NCI-H526 treated with DMSO at 0.1 percent for 48 hours (cell line): ENCODE measurements at places on chromosomes 11 and 22.

DNA sequence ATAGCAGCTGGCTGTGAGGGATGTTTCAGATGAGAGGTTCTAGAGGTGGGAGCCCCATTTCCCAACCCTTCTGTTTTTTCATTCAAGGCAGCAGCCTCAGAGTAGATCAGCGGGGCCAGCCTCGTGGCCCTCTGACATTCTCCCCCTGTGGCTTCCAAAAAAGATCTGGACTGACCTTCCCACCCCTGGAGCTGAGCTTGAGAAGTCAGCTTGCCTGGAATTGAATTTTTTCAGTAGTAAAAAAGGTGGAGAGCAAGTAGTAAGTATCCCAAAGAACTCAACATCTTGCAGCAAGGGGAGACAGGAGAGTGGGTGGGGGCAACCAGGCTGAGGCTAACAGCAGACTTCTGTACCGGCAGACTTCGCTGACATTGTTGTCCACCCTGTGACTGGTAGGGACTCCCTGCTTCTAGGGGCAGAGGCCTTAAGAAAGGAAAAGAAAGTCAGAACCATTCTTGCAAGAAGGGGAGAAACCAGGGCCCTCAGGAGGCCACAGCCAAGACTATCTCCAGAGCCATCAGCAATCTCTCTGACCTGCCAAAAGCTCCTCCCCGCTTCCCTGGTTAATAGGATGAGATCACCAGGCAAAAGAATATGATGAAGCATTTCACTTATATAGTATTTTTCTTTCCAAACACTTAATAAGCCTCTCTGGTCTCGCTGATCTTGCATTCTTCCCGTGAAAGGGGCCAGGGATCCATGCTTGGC is 2.0 kb upstream of the GRIK4 start:
- no peak for DNase-seq

- peak; percentile 16 for DNase-seq
These were observed 12.2 kb upstream of the DCHS1 start for GRCh38 chr11:6667733-6668374.

GRCh38 chr22:49938565-49939136 is 20.2 kb downstream of the CRELD2 start:
- no peak for DNase-seq

GRCh38 chr11:111935317-111936039 is 1.7 kb upstream of the DIXDC1 start:
- DNase-seq, result no peak

DNA sequence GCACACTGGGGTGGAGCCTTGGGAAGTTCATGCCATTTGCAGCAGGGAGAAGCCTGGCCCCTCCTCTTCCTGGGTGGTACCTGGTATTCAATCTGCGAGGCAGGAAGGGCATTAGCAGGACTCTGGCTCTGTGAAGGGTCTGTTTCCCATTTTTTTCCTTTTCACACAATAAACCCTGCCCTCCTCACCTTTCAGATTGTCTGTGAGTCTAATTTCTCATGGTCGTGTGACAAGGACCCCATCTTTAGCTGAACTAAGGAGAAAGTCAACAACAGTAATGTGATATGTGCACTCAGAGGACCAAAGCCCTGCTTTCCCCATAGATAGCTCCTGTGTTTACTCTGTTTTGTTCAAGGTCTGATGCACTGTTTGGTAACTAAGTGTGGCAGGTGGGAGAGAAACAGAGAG is 26.6 kb upstream of the CASP4 start:
- DNase-seq, result no peak

GRCh38 chr11:133950874-133951326 is 5.9 kb downstream of the IGSF9B start:
- no peak for DNase-seq

GRCh38 chr22:49764127-49764581 is 63.5 kb downstream of the BRD1 start:
- no peak for DNase-seq

DNA sequence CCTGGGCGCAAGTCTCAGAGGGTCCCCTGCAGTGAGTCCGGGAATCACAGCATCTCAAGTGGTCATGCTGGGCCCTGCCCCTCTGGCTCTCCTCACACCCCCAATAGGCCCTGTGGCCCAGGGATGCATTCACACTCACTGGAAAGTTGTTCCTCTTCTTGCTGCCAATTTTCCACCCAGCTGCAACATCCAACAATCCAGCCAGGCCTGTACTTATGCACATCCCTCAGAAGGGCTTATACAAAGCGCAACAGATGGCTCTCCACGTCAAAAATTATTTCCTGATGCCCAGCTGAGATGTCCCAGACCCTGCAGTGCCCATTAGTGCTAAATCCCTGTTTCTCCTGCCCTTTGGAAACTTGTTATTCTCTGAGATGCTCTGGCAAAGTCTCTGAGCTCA is 407.8 kb upstream of the NARS2 start:
- no peak for DNase-seq

- DNase-seq, result no peak
These were observed 918 bp downstream of the CHORDC1 start for GRCh38 chr11:90221803-90222458.

DNA sequence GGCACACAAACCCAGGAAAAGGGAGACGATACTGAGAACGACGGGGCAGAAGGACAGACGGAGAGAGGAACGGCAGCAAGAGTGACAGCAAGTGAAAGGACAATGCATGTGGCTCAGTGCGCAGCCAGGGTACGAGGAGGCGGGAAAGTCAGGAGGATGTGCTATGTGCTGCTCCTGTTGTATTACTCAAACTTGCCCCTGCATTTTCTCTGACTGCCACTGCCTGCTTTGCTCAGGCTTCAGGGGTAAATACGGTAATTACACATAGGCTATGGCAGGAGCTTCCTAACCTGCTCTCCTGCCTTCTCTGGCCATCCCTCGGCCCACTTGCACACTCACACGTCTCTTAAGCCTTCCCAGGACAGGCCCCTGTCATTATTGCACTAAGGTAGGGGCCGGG is 94.8 kb downstream of the FEZ1 start:
- DNase-seq, result no peak

DNA sequence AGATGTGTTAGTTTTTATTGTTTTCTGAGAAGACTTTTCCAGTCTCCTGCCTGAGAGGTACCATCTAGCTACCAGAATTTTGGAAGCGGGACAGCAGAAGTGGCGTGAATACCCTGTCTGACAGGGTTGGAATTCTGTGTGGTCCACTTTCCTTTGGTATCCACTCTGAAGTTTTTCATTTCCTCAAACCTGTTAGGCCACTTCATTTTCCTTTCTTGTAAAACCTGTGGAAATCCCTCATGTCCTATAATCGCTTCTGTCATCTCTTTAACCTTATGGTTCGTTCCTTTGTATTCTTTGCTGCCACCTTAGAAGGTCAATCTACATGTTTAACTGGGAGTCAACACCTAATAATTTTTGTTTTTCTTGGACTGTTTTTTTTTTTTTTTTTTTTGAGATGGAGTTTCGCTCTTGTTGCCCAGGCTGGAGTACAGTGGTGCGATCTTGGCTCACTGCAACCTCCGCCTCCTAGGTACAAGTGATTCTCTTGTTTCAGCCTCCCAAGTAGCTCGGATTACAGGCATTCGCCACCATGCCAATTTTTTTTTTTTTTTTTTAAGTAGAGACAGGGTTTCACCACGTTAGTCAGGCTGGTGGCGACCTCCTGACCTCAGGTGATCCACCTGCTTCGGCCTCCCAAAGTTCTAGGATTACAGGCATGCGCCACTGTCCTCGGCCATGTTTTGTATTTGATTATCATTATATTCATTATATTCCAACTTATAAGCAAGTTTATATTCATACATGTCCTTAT is 7.1 kb downstream of the SFI1 start:
- no peak for DNase-seq

DNA sequence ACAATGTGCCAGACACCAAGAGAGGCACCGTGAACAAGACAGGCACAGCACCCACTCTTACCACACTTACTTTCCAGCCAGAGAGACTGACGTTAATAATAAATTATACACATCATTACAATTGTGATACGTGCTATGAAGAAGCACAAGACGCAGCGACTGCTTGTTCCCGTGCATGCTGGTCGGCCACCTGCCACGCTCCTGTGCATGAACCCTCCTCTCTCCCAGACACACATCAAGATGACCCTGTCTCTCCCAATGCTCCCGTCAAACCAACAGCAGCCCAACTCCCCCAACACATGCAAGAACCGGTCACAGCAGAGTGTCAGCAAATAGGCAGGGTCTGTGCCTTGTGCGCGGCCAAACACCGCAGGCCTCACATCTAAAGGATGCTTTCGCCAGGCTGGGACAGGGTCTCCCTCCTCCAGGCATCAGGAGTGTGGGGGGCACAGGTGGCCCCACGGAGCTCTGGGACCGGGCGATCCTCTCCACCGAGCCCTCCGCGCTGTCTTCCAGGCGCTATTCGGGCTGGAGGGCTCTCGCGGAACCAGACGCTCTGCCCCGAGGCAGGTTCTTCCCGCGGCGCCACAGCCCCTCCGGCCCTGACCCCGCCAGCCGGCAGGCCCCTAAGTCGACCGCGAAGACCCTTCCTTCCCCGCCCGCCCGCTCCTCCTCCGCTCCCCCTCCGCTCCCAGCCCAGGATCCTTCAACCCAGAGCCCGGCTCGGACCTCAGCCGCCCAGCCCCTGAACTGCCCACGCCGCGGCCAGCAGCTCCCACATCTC is 533 bp downstream of the SERGEF start:
- DNase-seq, result peak; percentile 38

GRCh38 chr11:18384157-18384641 is 10.2 kb upstream of the LDHA start:
- DNase-seq, result no peak

- no peak for DNase-seq
These were observed 41.2 kb downstream of the IGLL5 start for GRCh38 chr22:22928666-22929380.

GRCh38 chr11:44223238-44223637 is 86.7 kb downstream of the ALX4 start:
- DNase-seq, result no peak

GRCh38 chr11:116581349-116581748 is 191.4 kb downstream of the BUD13 start:
- DNase-seq, result no peak

DNA sequence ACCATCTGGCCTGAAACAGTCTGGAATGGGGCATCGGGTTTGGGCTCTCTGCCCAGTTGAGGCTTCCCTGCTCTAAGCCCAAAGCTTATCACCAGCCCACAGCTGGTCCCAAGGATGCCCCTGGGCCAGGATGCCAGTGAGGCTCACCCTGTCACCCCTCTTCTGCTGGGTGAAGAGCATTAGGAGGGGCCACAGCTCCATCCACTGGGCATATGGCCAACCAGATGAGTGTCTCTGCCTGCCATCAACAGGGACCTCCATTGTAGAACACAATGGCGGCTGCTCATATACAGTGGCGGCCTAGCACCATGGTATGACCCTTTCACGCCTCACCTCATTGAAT is 5.6 kb downstream of the CHST1 start:
- no peak for DNase-seq

- no peak for DNase-seq
These were observed 12.9 kb downstream of the ROBO3 start for GRCh38 chr11:124877910-124878758.

DNA sequence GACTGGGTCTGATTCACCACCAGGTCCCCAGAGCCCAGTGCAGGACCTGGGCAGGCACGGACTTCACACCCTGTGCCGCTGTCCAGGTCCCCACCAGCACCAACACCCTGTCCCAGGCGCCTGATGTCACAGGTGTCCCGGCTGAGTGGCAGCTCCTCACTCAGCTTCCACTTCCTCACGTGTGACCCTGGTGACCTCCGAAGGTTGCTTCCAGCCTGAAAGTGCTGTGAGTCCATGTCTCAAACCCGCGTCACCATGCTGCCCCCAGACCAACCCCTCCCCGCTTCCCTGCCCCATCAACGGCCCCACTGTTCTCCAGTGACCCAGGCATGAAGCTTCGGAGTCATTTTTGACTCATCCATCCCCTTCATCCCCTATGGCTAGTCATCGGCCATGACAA is 25.7 kb upstream of the PICK1 start:
- no peak for DNase-seq

- no peak for DNase-seq
These were observed 30.1 kb upstream of the ANO5 start for GRCh38 chr11:22162756-22163155.

DNA sequence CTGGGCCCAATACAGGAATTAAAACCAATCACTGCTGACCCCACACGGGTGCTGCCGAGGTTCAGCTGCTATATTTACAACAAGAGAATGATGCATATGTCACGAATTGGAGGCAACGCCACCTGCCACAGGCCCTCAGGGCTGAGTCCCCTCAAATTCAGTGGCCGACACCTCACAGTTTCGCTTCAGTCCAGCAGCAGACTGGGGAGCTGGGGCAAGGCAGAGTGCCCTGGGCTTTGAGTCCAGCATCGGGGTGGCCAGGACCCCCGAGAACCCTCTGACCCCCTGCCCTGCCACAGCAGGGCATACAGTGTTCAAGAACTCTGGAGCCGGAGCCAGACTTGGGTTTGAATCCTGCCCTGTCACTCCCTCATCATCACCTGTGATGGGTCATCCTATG is 247.2 kb downstream of the CTTN start:
- DNase-seq, result no peak

DNA sequence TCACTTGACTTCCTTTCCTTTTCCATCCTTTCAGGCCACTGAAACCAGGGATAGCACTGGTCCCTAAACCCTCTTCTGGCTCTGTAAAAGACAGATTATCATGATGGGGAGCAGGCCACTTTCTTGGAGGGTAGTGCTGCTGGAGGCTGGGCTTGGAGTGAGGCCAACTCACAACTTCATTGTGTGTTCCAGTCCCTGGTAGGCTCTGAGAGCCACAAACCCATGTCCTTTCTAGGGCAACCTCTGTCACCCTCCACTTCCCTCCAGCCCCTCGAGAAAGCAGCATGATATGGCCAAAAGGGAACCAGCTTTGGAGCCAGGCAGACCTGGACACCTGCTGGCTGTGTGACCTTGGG is 2.3 kb downstream of the TKFC start:
- DNase-seq, result no peak

GRCh38 chr11:3230636-3231549 is 1.3 kb downstream of the MRGPRE start:
- DNase-seq, result no peak

GRCh38 chr22:39384750-39385480 is 14.7 kb upstream of the TAB1 start:
- peak; percentile 13 for DNase-seq

DNA sequence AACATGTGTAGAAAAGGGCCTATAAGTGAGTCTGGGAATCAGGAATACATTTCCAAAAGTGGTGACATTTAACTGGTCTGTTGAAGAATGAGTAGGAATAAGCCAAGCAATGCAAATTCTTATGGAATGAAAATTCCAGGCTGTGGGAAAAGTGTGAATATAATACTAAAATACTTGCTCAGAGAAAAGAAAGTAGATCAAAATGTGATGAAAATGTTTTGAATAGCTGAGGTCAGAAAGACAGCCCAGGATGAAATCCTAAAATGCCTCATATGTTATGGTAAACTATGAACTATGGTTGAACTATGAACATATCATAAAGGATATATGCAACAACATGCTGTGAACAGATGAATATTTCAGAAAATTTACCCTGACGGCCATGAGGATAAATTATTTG is 688.3 kb upstream of the FAT3 start:
- DNase-seq, result no peak

DNA sequence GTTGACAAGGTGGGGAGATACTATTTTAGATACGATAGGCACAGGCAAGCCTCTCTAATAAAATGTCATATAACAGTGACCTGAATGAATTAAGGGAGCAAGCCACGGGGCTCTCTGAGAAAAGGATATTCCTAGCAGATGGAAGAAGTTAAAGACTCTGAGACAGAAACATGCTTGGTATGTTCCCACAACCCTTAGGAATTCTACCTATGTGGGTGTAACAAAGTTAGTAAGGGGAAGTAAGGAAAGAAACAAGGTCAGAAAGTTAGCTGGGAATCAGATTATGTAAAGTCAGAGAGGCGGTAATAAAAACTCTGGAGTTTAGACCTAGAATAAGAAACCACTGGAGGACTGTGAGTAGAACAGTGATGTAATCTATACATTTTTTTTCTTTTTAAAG is 59.7 kb upstream of the GDPD4 start:
- no peak for DNase-seq

GRCh38 chr11:67354075-67355022 is 1.0 kb upstream of the POLD4 start:
- DNase-seq, result no peak
